ENCODE measurements at places on chromosomes 5 and 9.

GRCh38 chr5:78806544-78806943 is 158.0 kb upstream of the LHFPL2 start:
- DNase-seq: no peak

- DNase-seq: no peak
These were observed 86.8 kb downstream of the PTPRD start for GRCh38 chr9:10525972-10526371.

- no peak for DNase-seq
These were observed 52.8 kb downstream of the SAXO1 start for GRCh38 chr9:18980189-18980588.

DNA sequence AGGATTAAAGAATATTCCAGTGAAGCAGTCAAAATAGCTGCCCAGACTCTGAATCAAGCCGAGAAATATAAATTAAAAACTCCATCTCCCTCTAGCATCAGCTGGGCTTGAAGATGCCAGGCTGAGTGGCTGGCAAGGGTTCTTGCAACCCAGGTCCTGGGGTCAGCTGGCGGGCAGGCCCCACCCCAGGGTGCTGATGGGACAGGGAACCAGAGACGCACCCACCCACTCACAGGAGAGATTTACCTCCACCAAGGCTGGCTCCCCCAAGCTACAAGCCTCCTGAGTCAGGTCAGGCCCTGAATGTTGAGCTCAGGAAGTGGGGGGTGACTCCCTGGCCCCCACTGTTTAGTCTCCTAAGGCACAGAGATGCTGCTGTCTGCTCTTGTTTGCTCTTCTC is 83.9 kb upstream of the HSPA9 start:
- DNase-seq: no peak

GRCh38 chr9:6671416-6671815 is 25.9 kb upstream of the GLDC start:
- no peak for DNase-seq
